ENCODE measurements at places on chromosomes 2 and 18. TPM values are rescaled to one million over a fixed set of nuclear protein-coding genes. Genes with fewer than 3 reads are reported as not detected.

Gene RGPD3
- 1.1 TPM for total RNA-seq

Gene PLGLB2
- 2.6 TPM for total RNA-seq

Gene HOXD13
- total RNA-seq = not detected

GRCh38 chr18:59484131-59484530 lies 125.1 kb upstream of the LMAN1 start:
- DNase-seq = no peak

DNA sequence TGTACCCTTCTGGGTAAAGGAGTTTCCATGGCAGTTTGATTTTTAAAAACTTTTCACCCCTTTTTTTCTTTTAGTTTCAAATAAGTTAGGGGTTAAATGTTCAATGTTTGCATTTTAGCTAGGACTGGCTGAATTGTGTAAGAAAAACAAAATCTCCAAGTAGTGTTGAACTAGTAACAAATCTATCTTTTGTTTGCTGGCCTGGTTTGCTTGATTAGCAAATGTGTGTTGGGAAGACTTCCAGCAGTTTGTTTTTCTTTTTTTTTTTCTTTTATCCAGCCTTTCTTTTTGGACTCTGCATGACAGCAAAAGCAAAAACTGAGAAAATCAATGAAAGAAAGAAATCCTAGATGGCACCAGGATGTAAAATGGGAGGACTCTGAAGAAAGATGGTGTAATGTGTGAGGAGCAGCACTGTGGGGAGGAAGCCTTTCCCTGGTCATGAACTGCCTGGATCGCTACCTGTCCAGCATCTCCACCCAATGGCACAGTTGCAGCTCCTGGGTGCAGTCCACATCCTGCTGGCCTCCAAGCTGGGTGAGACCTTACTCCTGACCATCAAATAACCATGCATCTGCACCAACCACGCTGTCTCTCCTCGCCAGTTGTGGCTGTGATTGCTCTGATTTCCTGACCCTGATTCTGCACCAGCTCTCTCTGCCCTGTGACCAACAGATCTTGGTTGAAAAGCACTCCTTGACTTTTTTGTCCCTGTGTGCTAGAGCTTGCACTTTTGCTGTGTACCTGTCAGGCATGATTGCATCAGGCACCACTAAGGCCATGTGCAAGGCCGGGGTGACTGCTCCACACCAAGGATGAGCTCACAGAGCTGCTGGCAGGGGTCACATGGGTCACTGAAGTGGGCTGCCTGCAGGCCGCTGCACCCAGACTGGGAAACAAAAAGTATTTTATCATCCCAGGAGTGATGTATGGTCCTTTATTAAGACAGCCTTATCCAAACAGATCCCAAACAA lies 71.2 kb upstream of the ZNF236 start:
- no peak for DNase-seq

DNA sequence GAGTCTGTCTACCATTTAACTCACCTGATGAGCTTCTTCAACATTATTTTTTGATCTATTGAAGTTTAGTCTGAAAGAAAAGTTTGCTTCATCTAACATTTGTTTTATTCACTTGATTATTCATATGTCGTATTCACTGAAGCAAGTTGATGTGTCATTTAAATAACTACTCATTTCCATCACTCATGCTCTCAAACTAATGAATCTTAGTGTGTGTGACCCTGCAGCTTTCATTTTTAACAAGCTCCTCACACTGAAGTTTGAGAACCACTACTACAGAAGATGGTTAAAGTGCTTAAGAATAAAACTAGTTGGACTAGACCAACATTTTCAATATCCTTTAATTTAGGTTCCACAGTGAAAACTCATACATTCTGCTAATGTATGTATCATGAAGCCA lies 1.8 kb upstream of the ABI2 start:
- DNase-seq = no peak

DNA sequence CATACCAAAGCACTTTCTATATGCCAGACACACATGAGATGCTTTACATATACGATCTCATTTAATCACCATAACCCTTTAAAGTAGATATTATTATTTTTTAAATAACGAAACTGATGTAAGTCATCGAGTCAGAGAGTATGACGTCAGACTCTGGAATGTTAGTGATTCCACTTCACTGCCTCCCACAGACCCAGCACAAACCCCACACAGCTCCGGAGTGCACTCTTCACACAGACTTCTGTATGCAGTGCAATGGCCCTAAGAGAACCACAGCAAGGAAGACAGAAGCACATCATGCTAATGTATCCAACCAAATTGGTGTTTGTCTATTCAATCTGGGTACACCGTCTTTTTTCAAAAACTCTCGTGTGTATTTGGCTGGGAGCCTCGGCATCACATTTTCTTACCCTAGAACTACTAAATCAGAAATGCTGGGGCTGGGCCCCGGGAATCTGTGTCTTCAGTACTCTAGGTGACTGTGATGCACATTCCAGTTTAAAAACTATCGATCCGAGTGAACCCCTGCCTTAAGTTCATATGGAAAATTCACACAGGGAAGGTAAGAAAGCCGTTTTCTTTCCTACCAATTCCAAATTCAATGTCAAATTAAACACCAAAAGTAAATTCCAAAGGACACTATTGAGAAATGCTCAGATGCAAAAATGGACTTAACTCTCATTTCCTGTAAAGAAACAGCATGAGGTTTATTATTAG lies 117.7 kb upstream of the ACVR1C start:
- no peak for DNase-seq

GRCh38 chr18:7177116-7177744 lies 53.7 kb upstream of the LRRC30 start:
- DNase-seq = peak; percentile 83

DNA sequence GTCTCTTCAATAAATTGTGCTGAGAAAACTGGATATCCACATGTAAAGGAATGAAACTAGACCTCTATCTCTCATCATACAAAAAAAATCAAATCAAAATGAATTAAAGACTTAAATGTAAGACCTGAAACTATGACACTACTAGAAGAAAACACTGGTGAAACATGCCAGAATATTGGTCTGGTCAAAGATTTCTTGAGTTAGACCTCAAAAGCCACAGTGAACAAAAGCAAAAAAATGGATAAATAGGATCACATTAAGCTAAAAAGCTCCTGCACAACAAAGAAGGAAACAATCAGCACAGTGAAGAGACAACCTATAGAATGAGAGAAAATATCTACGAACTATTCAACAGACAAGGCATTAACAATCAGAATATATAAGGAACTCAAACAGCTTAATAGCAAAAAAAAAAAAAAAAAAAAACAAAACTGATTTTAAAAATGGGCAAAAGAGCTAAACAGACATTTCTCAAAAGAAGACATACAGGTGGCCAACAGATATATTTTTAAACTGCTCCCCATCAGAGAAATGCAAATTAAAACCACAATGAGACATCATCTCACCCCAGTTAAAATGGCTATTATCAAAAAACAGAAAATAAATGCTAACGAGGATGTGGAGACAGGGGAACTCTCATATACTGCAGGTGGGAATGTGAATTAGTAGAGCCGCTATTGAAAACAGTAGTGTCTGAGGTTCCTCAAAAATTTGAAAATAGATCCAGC lies 66.3 kb downstream of the NCKAP1 start:
- no peak for DNase-seq

- peak; percentile 54 for DNase-seq
Measured at GRCh38 chr2:45885171-45885621, 233.7 kb downstream of the PRKCE start.

- no peak for DNase-seq
Measured at GRCh38 chr2:85448461-85449213, 30.1 kb downstream of the SH2D6 start.

GRCh38 chr2:43175876-43176275 lies 50.5 kb downstream of the ZFP36L2 start:
- DNase-seq = no peak

DNA sequence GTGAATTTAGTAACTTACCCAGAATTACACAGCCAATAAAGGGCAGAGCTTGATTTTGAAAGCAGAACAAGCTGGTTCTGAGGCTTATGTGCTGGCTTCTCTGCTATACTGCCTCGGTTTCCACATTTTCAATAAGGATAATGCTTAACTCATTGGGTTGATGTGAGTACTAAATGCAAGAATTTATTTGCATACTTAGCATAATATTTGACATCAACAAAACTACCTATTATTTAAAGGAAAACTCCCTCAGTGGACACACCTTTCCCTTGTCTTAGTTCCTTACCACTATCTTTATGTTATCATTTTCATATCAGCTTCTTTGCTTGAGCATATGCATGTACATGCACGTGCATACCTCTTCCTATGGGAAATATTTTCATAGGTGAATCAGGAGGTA lies 3.0 kb upstream of the TGFA start:
- no peak for DNase-seq

GRCh38 chr2:236743039-236743920 lies 173.7 kb downstream of the ACKR3 start:
- DNase-seq = peak; percentile 65

Data from tongue (tissue), 3 donors.